ENCODE measurements at places on chromosomes 11 and 22. TPM values are rescaled to one million over a fixed set of nuclear protein-coding genes. Genes with fewer than 3 reads are reported as not detected.

CELSR1 gene
- 0.74 TPM for total RNA-seq

NLRP10 gene
- total RNA-seq = not detected

CHRNA10 gene
- 0.93 TPM for total RNA-seq

DNA sequence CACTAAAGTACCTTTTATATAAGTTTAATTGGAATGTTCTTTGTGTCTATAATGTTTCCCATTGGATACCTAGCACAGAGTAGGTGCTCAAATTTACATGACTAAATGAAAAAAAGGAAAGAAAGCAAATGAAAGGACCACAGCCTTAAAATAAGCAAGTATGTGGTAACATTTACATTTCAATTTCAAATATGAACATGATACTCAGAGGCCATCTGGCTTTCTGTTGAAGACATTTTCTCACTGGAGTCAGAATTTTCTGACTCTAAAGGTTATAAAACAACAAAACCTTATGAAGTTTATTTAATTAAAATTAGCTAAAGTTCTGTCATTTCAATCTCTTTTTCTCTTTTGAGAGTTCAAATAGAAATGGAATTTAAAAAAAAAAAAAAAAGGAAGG, 904 bp upstream of the ANGPTL5 start:
- H3K4me1 ChIP-seq = 0 out of 2 replicates have a peak, but pooled peaks cover 3% of the 10 kb centered on the region
- H3K27me3 ChIP-seq = no peaks in the 10 kb centered on the region
- no peaks in the 10 kb centered on the region for H3K36me3 ChIP-seq
- no peak for DNase-seq

DNA sequence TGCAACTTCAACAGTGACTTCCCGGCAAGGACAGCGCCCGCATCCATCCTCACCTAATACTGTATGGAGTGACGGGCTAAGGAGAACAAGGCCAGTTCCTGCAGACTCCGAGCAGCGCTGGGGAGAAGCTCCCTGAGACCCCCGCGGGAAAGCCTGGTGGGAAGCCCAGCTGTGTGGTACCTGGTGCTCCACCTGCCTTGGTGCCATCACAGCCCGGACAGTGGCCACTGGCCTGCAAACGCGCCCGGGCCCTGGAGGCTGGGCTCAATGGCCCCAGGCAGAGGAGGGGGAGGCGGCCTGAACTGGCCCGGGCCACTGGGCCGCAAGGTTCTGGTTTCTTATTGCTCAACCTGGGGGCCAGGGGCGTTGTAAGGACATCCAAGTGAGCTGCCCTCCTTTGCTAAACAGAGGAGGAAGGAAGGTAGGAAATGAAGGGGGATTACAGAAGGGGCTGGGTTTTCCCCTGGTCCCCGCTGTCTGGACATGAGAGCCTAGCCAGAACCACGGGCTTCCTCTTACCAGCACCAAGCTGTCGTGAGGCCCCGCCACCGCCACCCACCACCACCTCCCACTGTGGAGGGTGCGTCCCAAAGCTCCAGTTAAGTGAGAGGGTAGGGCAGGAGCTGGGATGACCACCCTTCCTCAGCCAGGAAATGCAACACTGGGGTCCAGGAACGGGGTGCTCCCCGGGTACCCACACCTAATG, 8.5 kb upstream of the CDC42BPG start:
- peak overlapping the region; percentile 97 for H3K27ac ChIP-seq
- no peak for DNase-seq
- peak overlapping the region; percentile 21 for H3K4me3 ChIP-seq
- no peaks in the 10 kb centered on the region for H3K27me3 ChIP-seq
- peaks cover 44% of the 10 kb centered on the region for H3K36me3 ChIP-seq
- peaks cover 97% of the 10 kb centered on the region for H3K4me1 ChIP-seq

- no peaks in the 10 kb centered on the region for H3K27me3 ChIP-seq
- H3K4me3 ChIP-seq = no peak overlapping the region
- no peaks in the 10 kb centered on the region for H3K36me3 ChIP-seq
- H3K4me1 ChIP-seq = no peaks in the 10 kb centered on the region
- DNase-seq = no peak
Measured at GRCh38 chr11:74268456-74268855, 43.0 kb downstream of the P4HA3 start.

DNA sequence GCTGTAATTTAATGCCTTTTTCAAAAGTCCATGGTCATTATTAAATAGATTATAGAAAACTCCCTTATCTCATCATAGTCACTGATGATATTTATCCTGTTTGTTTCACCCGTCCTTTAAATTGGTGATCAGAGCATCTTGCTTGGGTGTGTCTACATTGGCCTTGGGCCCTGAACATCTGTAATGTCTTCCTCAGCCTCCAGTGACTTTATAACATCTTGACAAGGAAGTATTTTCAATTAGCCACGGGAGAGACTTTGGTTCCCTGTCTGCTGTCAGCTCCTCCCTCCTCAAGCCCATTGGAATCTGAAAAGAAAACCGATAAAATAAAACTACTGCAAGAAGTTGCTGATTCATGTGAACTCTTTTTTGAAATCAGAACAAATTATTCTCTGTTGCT, 116.9 kb upstream of the TTC12 start:
- H3K27me3 ChIP-seq = peaks cover 3% of the 10 kb centered on the region
- H3K4me3 ChIP-seq = no peak overlapping the region
- no peak for DNase-seq
- H3K36me3 ChIP-seq = no peaks in the 10 kb centered on the region
- H3K27ac ChIP-seq = no peak overlapping the region

DNA sequence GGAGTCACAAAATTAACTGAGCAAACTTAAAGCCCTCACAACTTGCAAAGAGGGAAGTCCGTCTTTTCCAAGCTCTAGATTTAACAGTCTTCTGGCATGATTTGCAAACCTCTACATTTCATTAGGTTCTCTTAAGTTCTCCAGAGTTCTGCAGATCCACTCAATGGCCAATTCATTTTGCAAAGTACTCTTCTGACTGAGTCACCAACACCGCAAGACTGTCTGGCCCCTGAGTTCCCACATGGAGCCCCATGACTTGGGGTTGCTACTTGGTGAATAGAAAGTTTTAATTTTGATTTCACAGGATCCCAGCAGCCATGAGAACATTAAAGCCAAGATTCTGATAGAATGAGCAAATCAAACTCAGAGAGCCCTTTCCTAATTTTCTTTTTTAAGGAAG, 134.5 kb downstream of the PLEKHA7 start:
- H3K27ac ChIP-seq = no peak overlapping the region
- H3K4me1 ChIP-seq = peaks cover 3% of the 10 kb centered on the region
- no peak for DNase-seq
- H3K4me3 ChIP-seq = no peak overlapping the region

DNA sequence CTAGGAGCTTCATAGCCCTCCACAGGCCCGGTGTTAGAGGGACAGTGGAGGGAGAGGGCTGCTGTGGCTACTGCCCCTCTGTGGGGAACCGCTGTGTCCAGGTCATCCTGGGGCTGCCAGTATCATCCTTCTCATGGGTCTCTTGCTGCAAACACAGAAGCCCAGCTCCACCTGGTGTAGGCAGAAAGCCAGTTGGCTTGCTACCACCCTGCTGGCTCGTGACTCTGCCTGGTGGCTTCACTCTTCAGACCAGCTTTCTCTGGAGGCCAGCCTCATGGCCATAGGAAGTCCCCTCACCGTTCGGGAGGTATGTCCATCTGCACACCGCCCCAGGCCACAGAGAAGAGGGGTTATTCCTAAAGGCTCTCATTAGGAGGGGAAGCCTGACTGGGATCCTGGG, 19.4 kb upstream of the SUSD2 start:
- H3K27ac ChIP-seq = no peak overlapping the region
- peaks cover 23% of the 10 kb centered on the region for H3K4me1 ChIP-seq
- no peaks in the 10 kb centered on the region for H3K27me3 ChIP-seq

DNA sequence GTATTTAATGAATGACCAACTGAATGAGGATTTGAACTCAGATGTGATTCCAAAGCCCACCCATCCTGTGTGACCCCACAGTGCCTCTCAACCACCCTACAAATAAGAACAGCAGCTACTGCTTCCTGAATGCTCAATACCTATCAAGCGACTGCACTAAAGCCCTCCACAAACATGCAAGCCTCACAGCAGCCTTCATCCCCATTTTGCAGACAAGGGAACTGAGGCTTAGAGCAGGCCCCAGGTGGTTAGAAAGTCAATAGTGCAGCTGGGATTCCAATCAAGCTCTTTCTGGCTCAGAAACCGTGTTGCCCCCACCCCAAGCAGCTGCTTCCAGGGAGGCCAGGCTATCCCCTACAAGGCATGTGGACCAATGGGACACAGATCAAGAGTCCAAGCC, 57.2 kb downstream of the SMCO4 start:
- no peaks in the 10 kb centered on the region for H3K27me3 ChIP-seq
- no peaks in the 10 kb centered on the region for H3K4me1 ChIP-seq
- H3K27ac ChIP-seq = no peak overlapping the region
- no peak for DNase-seq
- peaks cover 20% of the 10 kb centered on the region for H3K36me3 ChIP-seq

DNA sequence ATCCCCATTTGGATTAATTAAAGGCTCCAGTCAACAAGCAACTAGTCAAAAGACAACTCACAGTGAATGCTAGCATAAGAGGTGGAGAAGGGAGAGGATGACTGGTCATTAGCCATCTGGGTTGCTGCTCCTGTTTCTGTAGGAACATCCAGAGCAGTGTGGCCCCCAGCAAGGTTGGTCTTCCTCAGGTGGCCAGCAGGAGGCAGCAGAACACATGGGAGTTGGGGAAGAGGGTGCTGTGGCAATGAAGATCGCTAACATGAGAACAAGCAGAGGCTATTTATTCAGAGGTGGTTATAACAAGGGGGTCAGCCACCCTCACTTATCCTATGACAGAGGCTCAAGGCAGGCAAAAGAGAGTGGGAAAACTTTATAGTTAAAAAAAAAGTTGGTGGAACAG, 21.3 kb downstream of the IZUMO1R start:
- H3K4me3 ChIP-seq = no peak overlapping the region
- H3K27ac ChIP-seq = no peak overlapping the region
- H3K4me1 ChIP-seq = no peaks in the 10 kb centered on the region

DNA sequence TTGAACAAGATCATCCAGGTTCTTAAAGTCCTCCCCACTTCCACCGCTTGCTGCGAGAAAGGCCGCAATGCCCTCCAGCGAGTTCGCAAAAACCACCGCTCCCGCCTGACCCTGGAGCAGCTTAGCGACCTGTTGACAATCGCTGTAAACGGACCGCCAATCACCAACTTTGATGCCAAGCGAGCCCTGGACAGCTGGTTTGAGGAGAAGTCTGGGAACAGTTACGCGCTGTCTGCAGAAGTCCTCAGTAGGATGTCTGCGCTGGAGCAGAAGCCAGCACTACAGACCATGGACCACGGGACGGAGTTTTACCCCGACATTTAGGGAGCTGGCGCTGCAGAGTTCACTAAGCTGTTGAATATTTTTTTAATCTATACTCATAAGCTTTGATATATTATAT, 58.3 kb downstream of the SYT13 start:
- no peak for DNase-seq
- H3K36me3 ChIP-seq = no peaks in the 10 kb centered on the region
- no peak overlapping the region for H3K4me3 ChIP-seq

GRCh38 chr11:79080551-79080950, 360.3 kb downstream of the TENM4 start:
- H3K4me1 ChIP-seq = no peaks in the 10 kb centered on the region
- no peaks in the 10 kb centered on the region for H3K36me3 ChIP-seq
- no peak overlapping the region for H3K4me3 ChIP-seq

DNA sequence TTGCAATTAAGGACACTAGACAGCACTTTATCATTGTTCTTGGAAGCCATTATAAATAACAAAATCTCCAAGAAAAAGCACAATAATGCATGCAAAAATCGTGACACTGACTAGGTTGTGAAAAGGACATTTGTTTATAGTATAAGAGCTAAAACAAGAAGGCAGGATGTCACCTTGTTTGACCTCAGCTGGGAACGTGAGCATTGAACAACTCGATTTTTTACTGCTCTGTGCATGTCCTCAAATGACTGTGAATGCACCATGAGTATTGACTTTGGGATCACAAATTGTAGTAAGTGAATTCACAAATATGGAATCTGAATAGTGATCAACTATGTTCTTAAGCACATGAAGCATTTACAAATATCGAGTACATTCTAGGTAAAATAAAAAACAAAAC, 35.3 kb upstream of the ARHGAP20 start:
- DNase-seq = no peak
- H3K4me3 ChIP-seq = no peak overlapping the region
- no peaks in the 10 kb centered on the region for H3K36me3 ChIP-seq
- H3K27me3 ChIP-seq = no peaks in the 10 kb centered on the region
